ENCODE measurements at places on chromosomes 6 and 20.

DNA sequence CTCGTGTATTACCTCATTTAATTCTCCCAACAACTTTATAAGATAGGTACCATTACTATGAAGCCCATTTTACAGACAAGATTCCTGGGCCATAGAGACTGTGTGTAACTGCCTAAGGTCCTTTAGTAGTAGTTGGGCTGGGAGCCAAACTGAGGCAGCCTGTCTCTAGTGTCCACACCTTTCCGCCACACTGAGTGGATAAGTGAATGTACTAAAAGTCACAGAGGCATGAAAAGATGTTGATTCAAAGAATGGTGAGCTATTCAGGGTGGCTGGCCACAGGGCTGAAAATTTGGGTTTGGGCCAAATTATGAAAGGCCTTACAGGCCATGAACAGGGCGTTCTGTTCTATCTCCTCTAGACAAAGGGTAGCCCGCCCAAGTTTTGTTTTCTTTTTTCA lies 11.0 kb downstream of the CD24 start:
- DNase-seq = no peak

DNA sequence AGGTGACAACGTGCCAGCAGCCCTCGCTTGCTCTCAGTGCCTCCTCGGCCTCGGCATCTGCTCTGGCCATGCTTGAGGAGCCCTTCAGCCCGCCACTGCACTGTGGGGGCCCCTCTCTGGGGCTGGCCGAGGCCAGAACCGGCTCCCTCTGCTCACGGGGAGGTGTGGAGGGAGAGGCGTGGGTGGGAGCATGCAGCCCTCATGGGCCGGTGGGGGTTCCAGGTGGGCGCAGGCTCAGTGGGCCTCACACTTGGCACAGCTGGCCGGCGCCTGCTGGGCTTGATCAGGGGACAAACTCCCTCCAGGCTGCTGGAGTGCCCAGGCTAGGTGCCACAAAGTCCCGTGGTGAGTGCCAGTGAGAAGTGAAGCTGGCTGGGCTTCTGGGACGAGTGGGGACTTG lies 566.6 kb upstream of the ID4 start:
- DNase-seq = no peak

DNA sequence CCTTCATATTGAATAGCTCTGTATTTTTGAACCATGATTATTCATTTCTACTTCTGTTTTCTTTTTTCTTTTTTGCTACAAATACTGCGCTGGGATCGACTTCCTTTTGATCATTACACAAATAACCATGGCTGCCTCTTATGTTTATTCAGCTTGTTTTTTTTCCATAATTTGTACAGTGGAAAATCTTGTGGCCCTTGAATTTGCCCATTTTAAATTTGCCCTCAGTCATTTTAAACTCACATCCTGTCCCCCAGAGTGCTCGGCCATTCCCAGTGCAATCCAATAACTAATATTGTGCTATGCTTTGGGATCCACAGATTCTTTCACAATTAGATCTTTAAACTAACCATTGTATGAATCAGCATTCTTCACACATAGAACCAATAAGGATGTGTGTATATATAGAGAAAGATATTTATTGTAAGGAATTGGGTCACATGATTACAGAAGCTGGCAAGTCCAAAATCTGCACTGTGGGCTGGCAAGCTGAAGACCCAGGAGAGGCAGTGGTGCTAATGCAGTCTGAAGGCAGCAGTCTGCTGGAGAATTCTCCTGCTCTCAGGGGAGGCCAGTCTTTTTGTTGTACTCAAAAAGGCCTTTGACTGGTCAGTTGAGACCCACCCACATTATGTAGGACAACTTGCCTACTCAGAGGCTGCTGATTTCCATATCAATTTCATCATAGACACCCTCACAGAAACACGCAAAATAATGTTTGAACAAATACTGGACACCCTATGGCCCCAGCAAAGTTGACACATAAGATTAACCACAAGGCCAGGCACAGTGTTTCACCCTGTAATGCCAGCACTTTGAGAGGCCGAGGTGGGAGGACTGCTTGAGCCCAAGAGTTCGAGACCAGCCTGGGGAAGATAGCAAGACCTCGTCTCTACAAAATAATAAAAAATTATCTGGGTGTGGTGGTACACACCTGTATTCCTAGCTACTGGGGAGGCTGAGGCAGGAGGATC lies 147.1 kb downstream of the MTHFD1L start:
- peak; percentile 83 for DNase-seq

GRCh38 chr20:44504402-44505307 lies 17.2 kb downstream of the SERINC3 start:
- DNase-seq = no peak

GRCh38 chr6:133843098-133843497 lies 45.8 kb upstream of the TCF21 start:
- DNase-seq = no peak

Data from fibroblast of gingiva (primary cell).